ENCODE measurements at places on chromosomes 5 and 9. TPM values are rescaled to one million over a fixed set of nuclear protein-coding genes. Genes with fewer than 3 reads are reported as not detected.

- H3K36me3 ChIP-seq: no peaks in the 10 kb centered on the region
- peak overlapping the region; percentile 27 for H3K4me3 ChIP-seq
- peak overlapping the region; percentile 85 for H3K27ac ChIP-seq
- no peaks in the 10 kb centered on the region for H3K27me3 ChIP-seq
Observed at GRCh38 chr5:145937432-145938250, 1.3 kb downstream of the SH3RF2 start.

GRCh38 chr9:70411930-70412831 is 2.3 kb downstream of the KLF9 start:
- H3K27ac ChIP-seq: peak overlapping the region; percentile 96
- peaks cover 7% of the 10 kb centered on the region for H3K4me1 ChIP-seq
- peak overlapping the region; percentile 66 for H3K4me3 ChIP-seq
- DNase-seq: peak; percentile 62
- H3K36me3 ChIP-seq: no peaks in the 10 kb centered on the region
- H3K27me3 ChIP-seq: no peaks in the 10 kb centered on the region

DNA sequence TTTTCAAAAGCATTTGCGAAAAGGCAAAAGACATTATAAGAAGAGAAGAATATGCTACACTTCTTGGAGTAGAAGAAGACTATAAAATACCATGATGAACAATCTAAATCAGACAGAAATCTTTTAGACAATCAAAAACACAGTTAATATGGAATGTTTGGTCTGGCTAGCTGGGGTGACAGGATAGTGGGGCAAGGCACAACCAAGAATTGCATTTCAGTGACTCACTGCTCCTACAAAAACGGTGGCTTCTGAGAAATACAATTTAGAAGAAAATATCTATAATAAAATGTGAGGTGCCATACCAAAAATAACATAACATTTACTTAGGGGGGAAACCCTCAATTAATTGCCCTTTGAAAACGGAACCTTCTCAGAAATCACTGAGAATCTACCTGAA is 363.4 kb downstream of the NPR3 start:
- no peak overlapping the region for H3K4me3 ChIP-seq
- no peaks in the 10 kb centered on the region for H3K4me1 ChIP-seq
- no peak for DNase-seq
- no peak overlapping the region for H3K27ac ChIP-seq
- H3K36me3 ChIP-seq: no peaks in the 10 kb centered on the region
- no peaks in the 10 kb centered on the region for H3K27me3 ChIP-seq

DNA sequence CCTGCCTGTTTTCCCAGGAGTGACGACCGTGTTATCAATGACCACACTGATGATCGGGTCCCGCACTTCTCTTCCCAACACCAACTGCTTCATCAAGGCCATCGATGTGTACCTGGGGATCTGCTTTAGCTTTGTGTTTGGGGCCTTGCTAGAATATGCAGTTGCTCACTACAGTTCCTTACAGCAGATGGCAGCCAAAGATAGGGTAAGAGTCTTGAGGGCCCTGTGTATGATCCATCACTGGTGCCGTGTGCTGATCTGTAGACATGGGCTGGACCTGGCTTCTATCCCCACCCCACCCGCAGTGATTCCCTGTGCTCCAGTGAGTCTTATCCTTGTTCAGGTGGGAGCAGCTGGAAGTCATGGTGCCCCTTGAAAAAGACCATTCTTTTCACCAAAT is 26.0 kb downstream of the GABRP start:
- H3K36me3 ChIP-seq: no peaks in the 10 kb centered on the region
- no peak overlapping the region for H3K4me3 ChIP-seq
- H3K4me1 ChIP-seq: no peaks in the 10 kb centered on the region
- peaks cover 6% of the 10 kb centered on the region for H3K27me3 ChIP-seq

DNA sequence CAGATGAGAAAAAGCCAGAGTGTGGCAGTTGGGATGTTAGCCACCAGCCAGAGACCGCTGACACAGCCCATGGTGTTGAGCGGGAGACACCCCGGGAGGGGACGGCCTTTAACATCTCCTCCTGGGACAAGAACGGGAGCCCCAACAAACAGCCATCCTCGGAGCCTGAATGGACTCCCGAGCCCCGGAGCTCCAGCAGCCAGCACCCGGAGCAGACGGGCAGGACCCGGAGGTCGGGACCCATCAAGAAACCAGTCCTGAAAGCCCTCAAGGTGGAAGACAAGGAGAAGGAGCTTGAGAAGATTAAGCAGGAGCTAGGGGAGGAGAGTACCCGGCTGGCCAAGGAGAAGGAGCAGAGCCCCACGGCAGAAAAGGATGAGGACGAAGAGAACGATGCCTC is 28.0 kb upstream of the POMT1 start:
- no peak overlapping the region for H3K27ac ChIP-seq
- peaks cover 5% of the 10 kb centered on the region for H3K36me3 ChIP-seq
- no peak for DNase-seq
- no peaks in the 10 kb centered on the region for H3K27me3 ChIP-seq

DNA sequence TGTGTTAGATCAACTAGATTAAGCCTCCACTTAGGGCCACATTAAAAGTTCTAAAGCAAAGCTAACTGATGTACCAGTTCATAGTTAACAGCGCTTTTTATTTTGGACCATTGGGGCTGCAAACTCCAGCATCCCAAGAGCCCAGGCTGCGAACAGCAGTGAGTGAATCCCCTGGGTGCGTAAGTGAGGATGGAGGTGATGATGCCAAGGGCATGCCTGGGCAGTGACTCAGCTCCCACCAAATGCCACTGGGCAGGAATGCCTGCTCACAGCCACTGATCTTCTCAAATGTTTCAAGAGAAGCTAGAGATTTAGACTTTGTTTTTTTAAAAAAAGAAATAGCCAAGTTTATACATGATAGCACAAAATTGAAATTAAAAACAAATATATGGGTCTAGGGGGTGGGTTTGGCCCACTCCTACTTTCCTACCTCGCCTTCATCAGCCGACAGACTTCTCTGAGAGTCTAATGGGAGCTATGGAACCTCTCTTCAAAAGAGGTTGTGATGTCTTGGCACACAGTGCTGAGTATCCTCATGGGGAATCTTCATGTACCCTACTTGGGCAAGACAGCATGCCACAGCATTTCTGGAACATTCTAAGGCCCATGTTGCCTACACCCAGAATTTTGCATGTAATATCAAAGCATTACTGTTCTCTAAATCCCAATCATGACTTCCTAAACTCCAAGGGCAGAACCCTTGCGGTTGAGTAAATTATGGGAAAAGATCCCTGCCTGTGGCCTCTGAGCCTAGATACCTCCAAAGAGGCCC is 398.1 kb downstream of the EBF1 start:
- no peak overlapping the region for H3K4me3 ChIP-seq
- no peak overlapping the region for H3K27ac ChIP-seq
- peaks cover 8% of the 10 kb centered on the region for H3K4me1 ChIP-seq
- DNase-seq: no peak
- no peaks in the 10 kb centered on the region for H3K36me3 ChIP-seq
- H3K27me3 ChIP-seq: peaks cover 17% of the 10 kb centered on the region

GRCh38 chr9:125409637-125410521 is 148.3 kb downstream of the GAPVD1 start:
- DNase-seq: no peak
- no peaks in the 10 kb centered on the region for H3K27me3 ChIP-seq
- H3K4me1 ChIP-seq: no peaks in the 10 kb centered on the region
- H3K4me3 ChIP-seq: no peak overlapping the region
- H3K36me3 ChIP-seq: no peaks in the 10 kb centered on the region
- H3K27ac ChIP-seq: no peak overlapping the region

GRCh38 chr9:86281593-86282076 is 703 bp downstream of the ISCA1 start:
- H3K27ac ChIP-seq: peak overlapping the region; percentile 99
- peak overlapping the region; percentile 94 for H3K4me3 ChIP-seq
- DNase-seq: peak; percentile 46
- H3K4me1 ChIP-seq: peaks cover 25% of the 10 kb centered on the region

DNA sequence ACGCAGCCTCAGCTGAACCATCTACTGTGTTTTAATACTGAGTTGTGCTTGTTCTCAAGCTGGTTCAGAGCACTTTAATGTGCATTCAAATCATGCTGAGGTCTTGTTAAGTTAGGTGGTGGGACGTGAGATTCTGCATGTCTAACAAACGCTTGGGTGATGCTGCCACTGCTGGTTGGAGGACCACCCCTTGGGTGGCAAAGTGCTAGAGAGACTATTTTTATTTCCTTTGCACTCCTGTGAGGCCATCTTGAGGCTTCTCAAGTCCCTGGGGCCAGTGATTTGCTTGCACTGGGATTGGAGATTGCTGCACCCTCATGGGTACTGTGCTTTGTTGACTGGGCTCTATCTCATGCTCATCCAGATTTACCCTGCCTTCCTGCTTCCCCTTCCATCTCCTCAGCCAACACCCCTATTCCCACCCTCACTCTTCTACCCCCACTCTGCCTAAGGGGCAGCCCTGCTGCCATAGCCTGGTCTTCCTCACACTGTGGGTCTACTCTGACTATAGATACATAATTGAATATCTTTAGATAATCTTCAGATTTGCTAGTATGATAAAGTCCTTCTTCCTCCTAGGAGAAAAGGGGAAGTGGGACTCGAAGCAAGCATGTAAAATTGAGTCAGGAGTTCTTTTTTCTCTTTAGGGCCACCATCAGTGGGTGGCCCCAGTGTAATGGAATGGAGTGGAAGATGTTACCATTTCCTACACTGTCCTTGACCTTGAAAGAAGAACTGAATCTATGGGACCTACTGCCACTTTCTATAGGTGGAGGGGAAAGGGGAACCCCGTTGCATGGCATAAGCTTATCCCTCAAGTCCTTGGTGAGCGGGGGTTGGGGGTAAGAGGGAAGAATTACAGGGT is 45.1 kb upstream of the SUB1 start:
- H3K27ac ChIP-seq: no peak overlapping the region
- no peaks in the 10 kb centered on the region for H3K36me3 ChIP-seq
- H3K4me3 ChIP-seq: no peak overlapping the region
- no peaks in the 10 kb centered on the region for H3K4me1 ChIP-seq
- DNase-seq: no peak

DNA sequence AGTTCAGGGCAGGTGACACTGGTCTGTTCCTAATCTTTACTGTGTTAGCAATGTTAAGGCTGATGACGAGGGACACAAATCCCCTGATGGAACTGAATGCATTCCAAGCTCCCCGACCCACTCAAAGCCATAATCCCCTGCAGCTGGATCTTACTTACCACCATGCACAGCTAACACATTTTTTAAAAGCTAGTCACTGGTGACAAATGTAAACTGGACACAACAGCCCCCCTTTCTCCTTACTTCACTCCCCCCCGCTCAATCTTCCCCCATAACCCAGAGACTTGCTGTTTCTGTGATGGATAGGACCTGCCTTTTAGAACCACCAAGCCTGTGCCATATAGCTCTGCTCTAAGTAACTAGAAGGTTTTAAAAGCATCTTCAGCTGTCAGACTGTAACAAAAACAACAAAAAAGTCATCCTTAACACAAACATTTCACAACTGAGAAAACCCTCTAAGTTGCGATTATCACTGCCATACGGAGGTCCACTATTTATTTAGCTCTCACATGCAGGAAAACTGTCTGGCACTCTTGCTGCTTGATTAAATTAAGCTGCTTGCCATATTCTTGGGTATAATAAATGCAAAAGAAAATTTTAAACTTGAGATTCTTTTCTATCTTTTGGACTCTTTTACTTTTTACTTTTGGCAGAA is 44.4 kb downstream of the BNC2 start:
- peak; percentile 35 for DNase-seq
- H3K4me1 ChIP-seq: peaks cover 49% of the 10 kb centered on the region

Gene ADAMTS19
- polyA plus RNA-seq: 1.8 TPM

Gene PCYOX1L
- polyA plus RNA-seq: 12.9 TPM

Gene FKBP15
- polyA plus RNA-seq: 14.5 TPM

Gene LCN2
- polyA plus RNA-seq: 12.8 TPM

Gene PTPN3
- 7.7 TPM for polyA plus RNA-seq

Gene SLC36A3
- not detected for polyA plus RNA-seq
